ENCODE measurements at places on chromosomes 12 and 14. TPM values are rescaled to one million over a fixed set of nuclear protein-coding genes. Genes with fewer than 3 reads are reported as not detected.

GRCh38 chr12:129563266-129563665 is 340.6 kb downstream of the TMEM132D start:
- no peak for DNase-seq

Gene ANO2
- total RNA-seq, result 2.8 TPM

- no peak for DNase-seq
These were observed 41.3 kb downstream of the EVL start for GRCh38 chr14:100106250-100107112.

- DNase-seq, result no peak
These were observed 55.8 kb upstream of the CCDC175 start for GRCh38 chr14:59632381-59632780.

Gene LRIG3
- 75.3 TPM for total RNA-seq

Gene C12orf42
- 0.29 TPM for total RNA-seq

Data from progenitor cell of endocrine pancreas (in vitro differentiated cells).